ENCODE measurements at places on chromosomes 11 and 22. TPM values are rescaled to one million over a fixed set of nuclear protein-coding genes. Genes with fewer than 3 reads are reported as not detected.
A peak's percentile ranks its signal among the peaks of the same experiment; 100 is the strongest.

DNA sequence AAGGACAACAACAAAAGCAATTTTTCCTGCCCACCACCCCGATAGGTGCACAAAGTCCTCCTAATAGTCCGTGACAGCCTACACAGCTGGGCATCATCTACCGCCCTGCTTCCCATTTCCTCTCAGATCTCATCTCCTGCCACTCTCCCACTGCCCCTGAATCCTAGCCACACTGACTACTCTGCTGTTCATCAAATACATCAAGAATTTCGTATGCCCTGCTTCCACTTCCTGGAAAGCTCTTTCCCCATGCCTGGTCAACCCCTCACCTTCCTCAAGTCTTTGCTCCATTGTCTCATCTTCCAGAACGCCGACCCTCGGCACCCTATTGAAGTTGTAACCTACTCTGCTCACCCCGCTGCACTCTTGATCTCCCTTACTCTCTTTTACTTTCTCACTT, 320.1 kb downstream of the OPCML start:
- DNase-seq = no peak

DNA sequence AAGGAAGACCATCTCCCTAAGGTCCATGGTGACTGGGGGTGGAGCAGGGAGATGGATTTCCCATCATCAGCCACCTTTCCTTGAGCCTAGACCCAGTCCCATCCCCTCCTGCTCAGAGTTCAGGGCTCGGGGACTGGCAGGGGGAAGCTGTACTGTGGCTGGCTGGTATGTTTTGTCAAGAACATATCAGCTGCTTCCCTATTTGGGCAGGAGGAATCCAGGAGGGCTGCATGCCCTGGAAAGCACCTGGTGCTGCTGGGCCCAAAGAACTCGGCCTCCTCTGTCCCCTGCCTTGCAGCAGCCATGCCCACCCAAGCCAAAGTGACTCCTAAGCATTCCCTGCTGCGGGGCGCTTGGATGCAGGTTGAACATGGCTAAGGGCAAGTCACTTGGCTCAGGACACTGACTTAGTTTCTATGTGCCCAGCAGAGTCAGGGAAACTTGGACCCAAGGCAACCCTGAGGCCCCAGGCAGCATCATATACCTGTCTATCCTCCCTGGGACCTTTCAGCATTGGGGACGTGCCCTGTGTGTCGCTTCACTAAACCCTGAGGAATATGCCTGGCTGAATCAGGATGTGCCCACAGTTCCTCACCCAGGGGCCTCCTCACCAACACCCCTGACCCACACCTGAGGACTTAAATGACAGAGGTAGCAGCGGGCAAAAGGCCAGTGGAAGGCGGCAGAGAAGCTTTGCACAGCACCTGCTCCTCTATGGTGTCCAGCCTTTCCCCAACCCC, 43.1 kb downstream of the BUD13 start:
- DNase-seq = no peak

DNA sequence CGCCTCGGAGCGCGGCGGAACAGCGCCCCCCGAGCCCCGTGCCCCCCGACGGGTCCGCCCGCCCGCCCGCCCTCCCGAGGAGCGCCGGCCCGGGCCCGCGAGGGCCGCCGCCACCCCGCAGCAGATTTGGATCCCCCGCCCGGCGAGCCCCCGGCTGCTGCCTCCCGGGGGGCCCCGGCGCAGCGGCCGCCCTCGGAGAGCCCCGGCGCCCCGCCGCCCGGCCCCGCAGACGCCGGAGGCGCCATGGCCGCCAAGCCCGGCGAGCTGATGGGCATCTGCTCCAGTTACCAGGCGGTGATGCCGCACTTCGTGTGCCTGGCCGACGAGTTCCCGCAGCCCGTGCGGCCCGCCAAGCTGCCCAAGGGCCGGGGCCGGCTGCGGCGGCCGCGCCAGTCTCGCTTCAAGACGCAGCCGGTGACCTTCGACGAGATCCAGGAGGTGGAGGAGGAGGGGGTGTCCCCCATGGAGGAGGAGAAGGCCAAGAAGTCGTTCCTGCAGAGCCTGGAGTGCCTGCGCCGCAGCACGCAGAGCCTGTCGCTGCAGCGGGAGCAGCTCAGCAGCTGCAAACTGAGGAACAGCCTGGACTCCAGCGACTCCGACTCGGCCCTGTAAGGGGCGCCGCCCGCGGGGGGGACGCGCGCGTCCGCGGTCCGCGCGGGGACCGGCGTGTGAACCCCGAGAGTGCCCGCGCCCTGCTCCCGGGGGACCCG, 380 bp downstream of the C11orf96 start:
- DNase-seq = peak; percentile 45

DNA sequence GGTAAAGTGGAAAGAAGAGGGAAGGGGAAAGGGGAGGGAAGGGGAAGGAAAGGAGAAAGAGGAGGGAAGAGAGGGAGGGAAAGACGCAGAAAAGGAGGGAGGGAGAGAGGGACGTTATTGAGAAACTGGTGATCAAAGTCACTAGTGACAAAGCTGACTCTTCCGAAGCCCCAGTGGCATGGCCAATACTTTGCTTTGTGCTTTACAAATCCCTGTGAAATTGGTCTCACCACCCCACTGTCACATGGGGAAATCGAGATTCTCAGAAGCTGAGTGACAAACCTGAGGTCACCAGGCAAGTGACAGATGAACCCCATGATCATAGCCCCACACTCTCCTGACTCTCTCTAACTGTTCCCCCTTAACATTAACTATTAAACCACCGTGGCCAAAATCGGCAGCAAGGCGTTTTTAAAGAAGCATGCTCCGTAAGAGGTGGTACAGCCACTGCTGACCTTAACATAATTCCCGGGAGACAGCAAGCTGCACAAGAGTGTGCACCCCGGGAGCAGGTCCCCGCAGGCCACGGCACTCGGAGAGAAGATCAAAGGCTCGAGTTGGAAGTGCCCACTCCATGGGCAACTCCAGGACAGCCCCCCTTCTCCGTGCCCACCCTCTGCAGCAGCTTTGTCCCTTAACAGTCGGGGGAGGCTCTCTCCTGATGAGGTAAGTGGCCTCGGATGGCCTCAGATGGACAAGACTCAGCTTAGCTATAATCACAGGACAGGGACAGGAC, 34.8 kb downstream of the CELSR1 start:
- DNase-seq = no peak

DNA sequence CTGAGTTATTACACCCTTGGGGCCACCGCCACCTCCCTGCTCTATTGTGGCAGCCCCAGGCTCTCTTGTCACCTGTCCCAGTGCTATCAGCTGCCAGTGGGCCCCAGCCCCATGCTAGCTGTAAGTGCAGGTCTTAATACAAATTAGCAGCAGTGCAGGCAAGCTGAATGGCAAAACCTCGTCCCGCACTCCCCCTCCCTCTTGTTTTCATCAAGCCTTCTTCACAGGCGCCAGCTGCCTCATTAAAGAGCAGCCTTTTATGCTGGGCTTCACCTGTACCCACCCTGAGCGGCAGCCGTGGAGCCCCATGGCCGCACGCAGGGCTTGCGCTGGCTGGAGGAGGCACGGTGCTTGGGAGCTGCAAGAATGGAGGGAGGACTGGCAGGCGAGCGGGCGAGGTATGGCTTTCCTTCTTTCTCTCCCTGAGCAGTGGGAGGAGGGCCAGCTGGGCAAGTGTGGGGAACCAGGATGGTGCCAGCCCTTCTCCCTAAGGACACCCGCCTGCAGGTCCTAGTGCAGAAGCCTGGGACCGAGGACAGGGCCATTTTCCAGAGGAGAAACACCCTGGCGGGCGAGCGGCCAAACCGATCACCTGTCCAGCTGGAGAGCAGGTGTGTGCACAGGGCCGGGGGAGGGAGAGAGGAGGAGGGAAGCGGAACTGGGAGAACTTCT, 70.7 kb downstream of the FLI1 start:
- no peak for DNase-seq

DNA sequence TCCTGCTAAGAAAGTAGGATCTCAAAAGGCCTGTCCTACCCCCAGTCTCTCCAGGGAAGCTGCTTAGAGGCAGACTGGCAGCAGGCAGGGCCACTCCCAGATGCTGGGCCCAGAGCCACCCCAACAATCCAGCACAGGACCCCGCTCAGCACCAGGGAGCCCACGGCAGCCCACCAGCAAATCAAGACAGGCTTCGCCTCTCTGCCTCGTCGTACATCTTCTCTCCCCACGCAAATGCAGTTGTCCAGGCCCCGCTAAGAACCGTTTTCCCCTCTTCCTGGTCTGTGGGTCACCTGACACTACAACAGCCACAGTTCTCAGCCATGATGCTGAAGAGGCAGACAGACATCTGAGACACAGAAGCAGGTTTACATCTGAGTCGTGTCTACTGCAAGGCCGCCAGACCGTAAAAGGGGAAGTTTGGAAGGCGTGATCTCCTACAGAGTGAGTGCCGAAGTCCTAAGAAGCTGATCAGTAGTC, 51.1 kb downstream of the IGSF9B start:
- no peak for DNase-seq

- DNase-seq = no peak
These were observed 221.2 kb downstream of the TRPC6 start for GRCh38 chr11:101362643-101363042.

DNA sequence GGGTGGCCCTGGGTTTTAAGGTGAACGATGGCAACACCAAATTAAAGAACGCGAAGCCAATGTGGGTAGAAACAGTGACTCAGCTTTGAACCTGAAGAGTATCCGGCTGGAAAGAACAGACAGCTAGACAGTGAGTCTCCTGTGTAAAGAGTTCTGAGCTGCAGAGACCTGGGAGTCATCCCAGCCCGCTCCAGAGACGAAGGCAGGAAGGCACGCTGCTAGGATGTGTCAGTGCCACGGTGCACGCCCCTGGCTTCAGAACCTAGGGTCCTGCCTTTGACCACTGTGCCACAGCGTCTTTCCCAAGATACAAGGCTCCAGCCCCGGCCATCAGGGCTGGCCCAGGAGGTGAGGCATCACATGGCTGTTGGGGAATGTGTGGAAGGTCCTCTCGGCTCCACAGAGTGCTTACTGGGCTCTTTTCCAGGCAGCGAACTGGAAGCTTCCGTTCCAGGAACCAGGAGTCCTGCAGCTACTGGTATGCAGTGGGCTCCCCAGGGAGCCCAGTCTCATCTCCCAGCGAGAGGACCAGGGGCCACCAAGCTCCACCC, 29.9 kb downstream of the LRFN4 start:
- DNase-seq = no peak

GRCh38 chr22:37844904-37845329, 783 bp upstream of the ANKRD54 start:
- no peak for DNase-seq

DNA sequence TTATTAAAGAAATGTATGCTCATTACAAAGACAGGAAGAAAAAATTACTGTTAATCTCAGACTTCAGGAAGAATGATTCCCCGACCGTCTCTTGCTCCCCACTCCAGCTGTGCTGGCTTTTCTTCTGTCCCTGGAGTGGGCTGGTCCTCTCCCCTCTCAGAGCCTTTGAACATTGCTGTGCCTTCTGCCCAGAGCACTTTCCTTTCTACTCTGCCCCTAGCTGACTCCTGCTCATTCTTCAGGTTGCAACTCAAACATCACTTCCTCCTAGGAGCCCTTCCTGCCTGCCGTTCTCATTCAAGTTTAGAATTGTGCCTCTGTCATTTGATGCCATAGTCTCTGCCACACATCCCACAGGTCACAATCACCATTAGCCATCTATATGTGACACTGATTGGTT, 329.5 kb downstream of the MIAT start:
- no peak for DNase-seq

DNA sequence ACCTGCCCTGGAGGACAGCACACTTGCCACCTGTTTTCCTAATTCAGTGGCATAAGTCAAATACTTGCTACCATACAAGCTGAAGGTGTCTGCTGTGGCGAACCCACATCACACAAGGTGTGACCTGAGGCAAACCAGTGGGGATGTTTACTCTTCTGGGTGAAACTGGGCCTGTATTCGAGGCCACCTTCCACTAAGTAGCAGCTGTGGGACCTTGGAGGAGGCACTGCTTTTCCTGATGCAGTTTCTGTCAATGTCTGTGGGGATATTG, 927.4 kb downstream of the BRD1 start:
- no peak for DNase-seq

GRCh38 chr22:44112191-44112590, 68.5 kb upstream of the PARVG start:
- DNase-seq = no peak

DNA sequence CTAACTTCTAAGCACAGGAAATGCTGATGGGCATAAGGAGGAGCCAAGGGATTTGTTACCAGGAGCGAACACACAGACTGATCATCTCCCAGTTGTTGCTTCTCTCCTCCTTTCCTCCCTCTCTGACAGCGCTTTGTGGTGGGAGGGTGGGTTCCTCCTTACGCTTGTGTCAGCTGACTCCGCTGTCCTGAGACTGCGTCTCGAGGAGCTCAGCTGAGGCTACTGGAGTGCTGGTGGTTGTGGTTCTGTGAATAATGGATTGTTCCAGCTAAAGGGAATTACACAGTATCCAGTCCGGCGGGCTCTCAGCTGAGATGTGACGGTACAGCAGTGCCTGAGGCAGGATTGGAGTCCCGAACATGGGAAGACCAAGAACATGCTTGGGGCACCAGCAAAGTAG, 113.4 kb downstream of the CTNND1 start:
- no peak for DNase-seq

- no peak for DNase-seq
These were observed 406.5 kb upstream of the CHORDC1 start for GRCh38 chr11:90629229-90629806.

DNA sequence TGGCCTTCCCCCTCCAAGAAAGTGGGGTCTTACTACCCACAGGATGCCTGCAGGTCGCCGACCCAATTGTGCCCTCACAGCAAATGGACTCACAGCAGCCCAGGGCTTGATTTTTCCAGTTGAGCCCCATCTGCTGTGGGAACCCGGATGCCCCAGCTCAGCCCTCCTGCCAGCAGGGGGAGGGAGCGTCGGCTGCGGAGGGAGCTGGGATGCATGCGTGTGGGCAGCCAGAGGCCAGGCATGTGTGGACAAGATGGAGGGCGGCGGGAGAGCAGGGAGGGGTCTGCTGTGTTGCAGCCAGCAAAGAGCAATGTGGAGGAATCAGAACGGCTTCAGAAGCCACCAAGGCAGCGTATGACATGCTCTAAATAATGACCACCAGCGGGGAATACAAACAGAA, 41.0 kb upstream of the EIF3D start:
- no peak for DNase-seq

DNA sequence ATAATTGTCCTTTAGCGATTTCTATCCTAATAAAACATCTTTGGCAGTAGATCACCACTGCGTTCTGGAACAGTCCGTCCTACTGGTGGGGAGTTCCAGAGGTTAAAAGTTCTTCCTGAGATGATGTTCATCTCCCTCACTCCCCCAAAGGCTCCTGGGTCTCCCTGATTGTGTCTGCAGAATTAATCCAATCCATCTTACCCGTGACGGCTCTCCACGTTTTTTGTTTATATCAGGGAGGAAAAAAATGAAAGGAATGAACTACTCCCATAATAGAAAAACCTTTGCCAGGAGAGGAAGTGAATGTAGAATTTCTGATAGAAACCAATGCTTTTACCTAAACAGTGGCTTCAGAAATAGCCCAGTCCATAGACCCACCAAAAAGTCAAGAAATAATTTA, 81.6 kb downstream of the LARGE1 start:
- no peak for DNase-seq

DNA sequence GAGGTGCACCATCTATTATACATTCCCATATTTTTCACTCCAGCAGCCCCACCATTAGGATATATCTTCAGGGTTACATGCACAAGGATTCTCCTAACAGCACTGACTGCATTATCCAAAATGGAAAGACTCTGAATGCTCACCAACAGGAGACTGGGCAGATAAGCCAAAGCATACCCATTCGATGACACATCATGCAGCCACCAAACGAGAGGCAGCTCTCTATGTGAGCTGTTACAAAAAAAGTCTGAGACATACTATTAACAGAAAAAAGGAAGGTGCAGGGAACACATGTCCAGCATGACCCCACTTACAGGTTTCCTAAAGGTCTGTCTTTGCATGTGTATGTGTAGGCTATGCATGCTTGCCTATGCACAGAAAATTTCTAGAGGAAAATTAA, 12.4 kb upstream of the SERPIND1 start:
- DNase-seq = no peak

The CRYBB3 gene
- not detected for total RNA-seq

The TMEM45B gene
- 0.64 TPM for total RNA-seq

The CYP2D6 gene
- total RNA-seq = 2.5 TPM

The GLYAT gene
- total RNA-seq = not detected

All from cerebellum (tissue), 4 donors.